ENCODE measurements at places on chromosomes 1 and 21.

DNA sequence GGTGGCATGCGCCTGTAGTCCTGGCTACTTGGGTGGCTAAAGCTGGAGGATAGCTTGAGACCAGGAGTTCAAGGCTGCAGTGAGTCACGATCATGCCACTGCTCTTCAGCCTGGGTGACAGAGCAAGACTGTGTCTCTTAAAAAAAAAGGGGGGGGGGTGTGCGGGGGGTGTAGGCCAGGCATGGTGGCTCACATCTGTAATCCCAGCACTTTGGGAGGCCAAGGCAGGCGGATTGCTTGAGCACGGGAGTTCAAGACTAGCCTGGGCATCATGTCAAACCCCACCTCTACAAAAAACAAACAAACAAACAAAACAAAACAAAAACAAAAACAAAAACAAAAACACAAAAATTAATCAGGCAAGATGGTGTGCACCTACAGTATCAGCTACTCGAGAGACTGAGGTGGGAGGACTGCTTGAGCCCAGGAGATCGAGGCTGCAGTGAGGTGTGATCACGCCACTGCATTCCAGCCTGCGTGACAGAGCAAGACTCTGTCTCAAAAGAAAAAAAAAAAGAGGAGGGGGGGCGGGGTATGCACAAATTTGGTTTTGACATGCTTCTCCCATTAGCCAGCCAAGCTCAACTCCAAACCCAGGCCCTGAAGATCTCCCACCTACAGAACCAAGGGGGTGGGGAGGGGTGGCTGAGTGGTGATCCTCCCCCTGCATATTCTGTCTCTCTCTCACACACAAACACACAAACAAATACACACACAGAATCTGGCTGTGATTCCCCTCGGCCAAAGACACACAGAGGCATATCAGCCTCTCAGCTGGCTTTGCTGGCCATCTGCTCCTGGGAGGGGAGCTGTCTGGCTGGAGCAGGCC, 3.1 kb downstream of the PTAFR start:
- no peak for DNase-seq

GRCh38 chr1:30692201-30692947, 31.0 kb downstream of the MATN1 start:
- no peak for DNase-seq

DNA sequence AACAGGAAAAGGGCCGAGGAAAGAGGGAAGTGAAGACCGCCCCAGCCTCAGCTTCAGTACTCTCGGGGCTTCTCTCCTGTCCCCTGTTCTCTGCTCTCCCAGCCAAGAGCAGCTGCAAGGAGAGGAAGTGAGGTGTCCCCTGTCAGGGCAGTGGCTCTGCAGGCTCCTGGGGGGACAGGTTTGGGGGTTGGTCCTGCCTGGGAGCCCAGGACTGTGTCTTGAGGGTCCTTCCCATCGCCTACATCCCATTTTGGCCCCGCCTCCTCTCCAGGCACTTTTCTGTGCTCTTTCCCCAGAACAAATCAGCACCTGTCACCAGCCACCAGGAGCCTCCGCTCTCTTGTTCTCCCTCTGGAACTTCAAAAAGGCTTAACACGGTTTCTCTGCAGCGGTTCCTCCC, 82.6 kb downstream of the VWA5B1 start:
- no peak for DNase-seq

DNA sequence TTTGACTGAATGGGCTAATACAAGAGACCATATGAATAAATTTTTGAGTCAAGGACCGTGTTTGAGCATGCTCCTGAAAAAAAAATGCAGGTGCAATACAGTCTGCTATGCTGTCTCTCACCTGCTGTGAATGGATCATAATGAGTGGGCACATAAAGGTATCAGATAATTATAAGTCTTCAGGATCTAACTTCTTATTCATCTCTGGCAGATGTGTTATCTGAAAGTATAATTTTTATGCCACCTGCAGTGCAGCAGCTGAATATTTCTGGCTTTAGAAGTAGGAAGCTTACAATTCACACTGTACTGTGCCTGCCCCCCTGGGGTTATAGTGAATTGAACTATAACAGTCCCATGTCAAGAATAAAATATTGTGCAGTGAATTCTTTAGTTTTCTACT, 333.3 kb downstream of the MRPL39 start:
- DNase-seq: no peak

- DNase-seq: no peak
These were observed 695 bp upstream of the ALG14 start for GRCh38 chr1:95073446-95073845.

GRCh38 chr1:21903638-21904453, 33.3 kb downstream of the HSPG2 start:
- no peak for DNase-seq

DNA sequence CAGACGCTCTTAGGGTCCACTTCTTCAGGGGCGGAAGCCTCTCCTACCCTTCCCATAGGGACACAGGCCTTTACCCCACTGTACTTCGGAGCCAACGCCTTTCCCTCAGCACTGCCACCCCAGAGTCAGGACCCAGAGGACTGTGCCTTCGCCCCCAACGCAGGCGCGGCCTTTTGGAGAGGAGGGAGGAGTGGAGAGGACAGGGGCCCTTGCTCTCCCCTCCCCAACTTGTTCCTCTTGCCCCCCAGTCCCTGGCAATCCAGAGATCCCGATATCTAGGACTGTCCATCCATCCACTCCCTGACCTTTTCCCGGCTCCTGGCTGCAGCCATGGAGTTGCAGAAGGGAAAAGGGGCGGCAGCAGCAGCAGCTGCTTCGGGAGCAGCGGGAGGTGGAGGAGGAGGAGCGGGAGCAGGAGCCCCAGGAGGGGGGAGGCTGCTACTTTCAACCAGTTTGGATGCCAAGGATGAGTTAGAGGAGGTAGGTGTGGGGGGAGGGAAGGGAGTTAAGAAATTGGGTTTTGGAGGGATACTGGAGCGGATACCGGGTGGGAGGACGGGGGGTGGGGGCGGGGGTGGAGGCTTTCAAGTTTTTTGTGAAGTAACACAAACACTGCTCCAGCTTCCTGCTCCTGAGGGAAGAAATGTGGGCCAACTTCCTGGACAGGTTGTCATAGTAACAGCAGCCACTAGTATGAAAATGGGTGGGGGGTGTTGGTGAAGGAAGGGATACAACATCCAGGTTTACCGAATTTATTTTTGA, 636 bp downstream of the INTS3 start:
- DNase-seq: peak; percentile 17

DNA sequence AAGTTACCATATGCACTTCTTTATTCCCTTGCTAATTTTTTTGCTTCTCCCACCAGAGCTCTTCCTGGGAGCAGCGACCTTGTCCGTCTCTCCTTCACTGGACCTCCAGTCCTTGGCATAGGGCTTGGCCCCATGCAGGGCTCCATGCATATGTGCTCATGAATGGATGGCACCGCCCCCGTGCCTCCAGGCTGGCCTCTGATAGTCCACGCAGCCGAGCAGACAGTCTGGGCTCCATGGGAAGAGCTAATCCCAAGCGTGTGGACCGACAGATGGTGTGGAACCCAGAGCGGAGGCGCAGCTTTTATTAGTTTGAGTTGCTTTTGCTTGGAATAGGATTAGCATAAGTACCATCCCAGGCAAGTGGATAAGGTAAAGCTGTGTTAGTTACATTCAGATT, 41.8 kb downstream of the CDCP2 start:
- DNase-seq: no peak

Measured in HAP-1 (cell line).